Trophoblast cell (in vitro differentiated cells and primary cell): ENCODE measurements at places on chromosomes 2 and 18.
A peak's percentile ranks its signal among the peaks of the same experiment; 100 is the strongest.

- DNase-seq, result no peak
Measured at GRCh38 chr18:54228364-54228763, 3.9 kb upstream of the MBD2 start.

DNA sequence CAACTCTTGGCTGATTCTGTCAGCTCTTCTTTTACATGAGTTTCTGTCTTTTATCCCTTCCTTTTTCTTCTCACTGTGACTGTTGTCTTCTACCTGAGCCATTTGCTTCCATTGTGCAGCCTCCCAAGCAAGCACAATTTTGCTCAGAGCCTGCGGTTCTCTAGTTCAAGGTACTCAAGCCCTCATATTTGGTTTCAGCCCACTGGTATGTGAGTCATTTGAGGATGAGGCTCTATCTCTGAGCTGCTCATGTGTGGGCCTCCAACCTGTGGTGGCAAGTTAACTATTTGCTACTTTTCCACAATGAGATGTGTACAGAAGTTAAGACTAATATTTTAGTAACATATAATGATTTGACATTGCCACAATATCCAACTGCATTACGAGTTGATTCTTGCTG, 183.0 kb downstream of the PHLPP1 start:
- DNase-seq, result peak; percentile 40

- no peak for DNase-seq
Measured at GRCh38 chr2:13480057-13480456, 763.3 kb downstream of the TRIB2 start.

GRCh38 chr2:194264586-194264985, 1392.4 kb upstream of the SLC39A10 start:
- no peak for DNase-seq

DNA sequence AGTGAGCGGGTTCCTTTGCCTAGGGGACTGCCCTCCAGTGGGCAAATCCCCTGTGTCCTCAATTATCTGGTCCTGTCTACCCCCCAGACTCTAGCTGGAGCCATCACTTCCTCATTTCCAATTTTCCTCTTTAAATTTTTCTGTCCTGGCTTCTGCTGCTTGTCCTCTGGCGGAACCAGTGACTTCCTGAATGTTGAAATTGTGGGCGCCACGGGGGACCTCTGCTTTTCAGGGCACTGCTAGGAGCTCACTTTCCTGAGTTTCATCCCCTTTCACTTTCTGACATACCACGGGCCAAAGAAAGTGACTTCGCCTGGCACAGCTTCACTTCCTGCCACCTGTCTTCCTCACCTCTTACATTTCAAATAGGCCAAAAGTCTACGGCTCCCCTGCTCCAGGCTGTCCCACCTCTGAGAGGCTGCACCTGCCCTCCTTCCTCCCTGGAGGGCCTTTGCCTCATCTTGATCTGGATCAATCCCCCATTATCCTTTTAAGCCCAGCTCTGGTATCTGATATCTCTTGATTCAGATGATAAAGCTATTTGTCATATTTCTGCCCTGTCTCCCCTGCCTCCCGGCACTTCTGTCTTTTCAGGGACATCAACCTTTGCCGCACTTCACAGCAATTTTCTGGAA, 1.4 kb upstream of the MARCO start:
- peak; percentile 35 for DNase-seq

GRCh38 chr2:66582987-66583880, 148.3 kb downstream of the MEIS1 start:
- no peak for DNase-seq

DNA sequence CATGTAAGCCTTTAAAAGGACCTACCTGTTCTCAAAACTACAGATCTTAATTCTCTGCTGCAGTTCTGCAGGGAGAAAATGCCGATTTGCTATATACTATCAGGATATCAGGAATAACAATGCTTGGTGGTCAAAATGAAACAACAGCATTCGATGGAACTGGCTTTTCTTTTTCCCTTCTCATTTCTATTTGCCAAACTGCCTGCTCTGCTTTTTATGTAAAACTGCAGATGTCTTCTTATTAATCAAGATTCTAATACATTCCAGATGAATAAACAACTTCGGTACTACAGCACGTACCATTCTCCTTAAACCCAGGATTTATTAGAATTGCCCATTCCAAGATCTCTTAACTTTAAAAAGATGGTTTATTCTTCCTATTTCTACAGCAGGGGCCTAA, 100.9 kb downstream of the ZNF521 start:
- DNase-seq, result no peak

- no peak for DNase-seq
Measured at GRCh38 chr2:239150125-239151011, 250.5 kb downstream of the HDAC4 start.

DNA sequence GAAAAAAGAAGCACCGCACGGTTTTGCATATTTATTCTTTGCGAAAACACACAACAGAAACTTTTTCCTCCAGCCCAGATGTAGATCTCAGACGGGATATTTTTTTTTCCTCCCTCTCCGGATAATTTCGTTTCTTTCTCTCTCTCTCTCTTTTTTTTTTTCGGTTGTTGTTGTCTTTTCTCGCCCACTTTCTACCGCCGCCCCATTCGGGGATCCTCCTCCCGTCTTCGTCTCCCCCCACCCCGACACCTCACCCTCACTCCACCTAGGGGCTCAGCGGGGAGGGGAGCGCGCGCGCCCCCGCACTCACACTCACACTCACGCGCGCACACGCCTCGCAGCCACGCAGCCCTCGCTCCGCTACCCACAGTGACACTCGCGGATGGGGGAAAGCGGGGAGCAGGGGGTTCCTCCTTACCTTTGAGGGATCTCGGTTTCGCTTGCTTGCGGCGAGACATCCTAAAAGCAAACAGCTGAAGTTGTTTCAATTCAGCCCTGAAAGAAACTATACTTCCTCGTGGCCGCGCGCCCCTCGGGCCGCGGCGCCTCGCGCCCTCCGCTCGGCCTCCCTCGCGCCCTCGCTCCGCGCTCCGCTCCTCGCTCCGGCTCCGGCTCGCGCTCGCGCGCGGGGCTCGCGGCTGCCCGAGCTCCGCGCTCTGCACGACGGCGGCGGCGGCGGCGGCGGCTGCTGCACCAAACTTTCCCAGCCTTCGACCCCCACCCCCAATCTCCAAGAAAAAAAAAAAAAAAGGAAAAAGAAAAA, 1.3 kb downstream of the ZNF521 start:
- DNase-seq, result peak; percentile 17

GRCh38 chr2:241130316-241130715, 19.0 kb downstream of the PASK start:
- DNase-seq, result no peak

DNA sequence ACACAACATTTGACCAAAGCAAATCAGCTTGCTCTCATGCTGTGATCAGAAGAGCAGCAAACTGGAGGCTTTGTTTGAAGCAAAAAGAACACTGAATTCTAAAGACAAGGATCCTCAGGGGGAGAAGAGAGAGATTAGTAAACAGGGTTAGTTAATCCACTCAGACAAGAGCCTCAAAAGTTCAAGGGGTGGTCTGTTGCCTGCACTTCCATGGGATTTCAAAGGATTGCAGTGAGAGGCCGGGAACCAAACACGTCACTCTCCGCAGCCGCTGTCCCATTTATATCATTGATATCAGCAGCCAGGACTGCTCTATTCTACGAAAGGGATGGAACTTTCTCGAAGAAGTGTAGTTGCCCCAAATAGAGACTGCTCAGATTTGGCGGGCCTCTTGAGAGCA, 97.8 kb upstream of the SP3 start:
- peak; percentile 17 for DNase-seq

DNA sequence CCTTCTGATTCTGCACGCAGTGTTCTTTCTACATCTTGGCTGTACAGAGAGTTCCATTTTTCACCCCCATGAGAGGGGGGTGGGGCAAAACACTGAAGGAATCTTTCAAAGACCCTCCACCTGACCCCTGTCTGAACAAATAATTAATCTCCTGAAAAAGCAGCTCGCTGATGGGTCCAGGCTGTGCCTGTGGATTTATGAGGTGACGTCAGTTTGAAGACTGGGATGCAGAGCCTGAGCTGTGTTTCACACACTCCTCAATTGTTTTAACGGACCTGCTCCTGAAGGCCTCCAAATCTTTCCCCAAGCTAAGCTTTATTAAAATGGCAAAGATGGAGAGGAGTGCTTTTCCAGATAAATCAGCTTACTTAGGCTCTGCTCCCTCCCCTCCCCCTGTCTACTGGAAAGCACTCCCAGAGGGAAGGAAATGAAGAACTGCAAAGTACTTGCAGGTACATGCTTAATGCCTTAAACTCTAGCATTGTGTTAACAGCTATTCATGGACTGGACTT, 390.2 kb upstream of the TNP1 start:
- DNase-seq, result no peak

DNA sequence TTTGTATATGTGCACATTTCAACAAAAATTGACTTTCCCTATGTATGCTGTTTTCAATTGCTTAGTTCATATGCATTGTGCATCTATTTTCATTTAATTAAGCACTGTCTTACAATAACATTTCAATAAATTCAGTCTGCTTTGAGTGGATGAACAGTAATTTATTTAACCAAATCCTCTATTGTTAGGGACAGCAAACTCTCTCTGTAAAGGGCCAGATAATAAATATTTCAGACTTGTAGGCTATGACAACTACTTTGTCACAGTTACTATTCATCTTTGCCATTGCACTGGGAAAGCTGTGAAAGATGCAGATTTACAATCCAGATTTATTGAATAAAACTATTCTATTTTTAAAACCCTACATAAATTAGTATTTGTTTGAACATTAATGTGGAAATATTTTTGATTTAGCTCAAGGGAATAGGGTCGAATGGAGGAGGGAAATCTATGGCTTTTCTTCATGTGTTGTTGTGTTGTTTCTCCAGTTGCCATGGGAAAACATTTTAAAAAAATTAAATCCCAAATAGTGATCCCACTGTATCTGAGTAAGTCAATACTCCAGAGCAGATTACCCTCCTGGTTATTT, 14.2 kb upstream of the RAB27B start:
- DNase-seq, result no peak

GRCh38 chr2:239822146-239822831, 202.9 kb downstream of the NDUFA10 start:
- DNase-seq, result peak; percentile 3

DNA sequence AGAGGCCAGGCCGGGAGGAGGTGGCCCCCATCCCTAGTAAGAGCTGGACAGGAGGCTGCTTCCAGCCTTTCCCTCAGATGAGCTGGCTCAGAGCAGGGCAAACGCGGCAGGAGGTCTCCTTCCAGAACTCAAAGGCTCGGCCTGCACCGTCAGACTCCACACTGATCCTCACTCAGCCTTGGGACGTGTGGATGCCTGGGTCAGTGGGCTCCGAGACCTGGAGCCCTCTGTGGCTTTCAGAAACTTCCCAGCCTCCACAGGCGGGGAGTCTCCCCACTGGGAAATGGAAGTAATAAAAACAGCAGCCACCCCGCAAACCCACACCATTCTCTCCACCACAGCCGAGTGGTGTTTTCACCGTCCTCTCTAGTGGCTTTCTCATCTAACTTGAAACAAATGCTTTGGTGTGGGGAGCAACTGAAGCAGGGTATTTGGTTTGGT, 54.3 kb downstream of the INPP5D start:
- no peak for DNase-seq

- DNase-seq, result no peak
Measured at GRCh38 chr2:7899923-7900322, 781.9 kb upstream of the ID2 start.

DNA sequence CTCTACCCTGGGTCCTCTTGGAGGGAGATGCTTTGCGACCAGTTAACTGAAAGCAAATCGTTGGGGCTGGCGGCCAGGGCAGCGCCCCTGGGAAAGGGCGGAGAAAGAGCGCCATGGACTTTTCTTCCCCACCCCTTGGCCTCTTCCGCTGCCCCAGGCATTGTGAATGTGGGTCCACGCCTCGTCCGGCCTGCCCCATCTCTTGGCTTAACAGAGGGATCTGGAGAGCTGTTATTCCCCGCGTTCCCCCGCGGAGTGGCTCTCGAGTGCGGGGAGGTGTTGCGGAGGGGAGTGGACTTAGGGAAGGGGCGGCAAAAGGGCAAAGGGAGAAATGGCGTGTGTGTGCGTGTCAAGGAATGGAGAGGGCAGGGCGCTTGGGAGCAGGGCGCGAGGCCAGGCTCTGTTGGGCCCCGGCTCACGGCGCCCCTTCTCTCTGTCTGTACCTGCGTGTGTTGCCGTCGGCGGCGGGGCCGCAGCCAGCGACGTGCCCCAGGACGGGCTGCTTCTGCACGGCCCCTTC, 6.6 kb downstream of the EMX1 start:
- no peak for DNase-seq

- DNase-seq, result no peak
Measured at GRCh38 chr2:103139628-103140268, 377.9 kb downstream of the TMEM182 start.

- DNase-seq, result no peak
Measured at GRCh38 chr2:191064590-191064989, 50.6 kb upstream of the STAT1 start.

- DNase-seq, result no peak
Measured at GRCh38 chr2:175126661-175127060, 41.3 kb downstream of the ATF2 start.

GRCh38 chr2:219457784-219458369, 23.2 kb downstream of the SPEG start:
- DNase-seq, result no peak

- no peak for DNase-seq
Measured at GRCh38 chr2:23497063-23497462, 112.1 kb downstream of the KLHL29 start.

- no peak for DNase-seq
Measured at GRCh38 chr18:59354731-59355130, 4.3 kb downstream of the LMAN1 start.

DNA sequence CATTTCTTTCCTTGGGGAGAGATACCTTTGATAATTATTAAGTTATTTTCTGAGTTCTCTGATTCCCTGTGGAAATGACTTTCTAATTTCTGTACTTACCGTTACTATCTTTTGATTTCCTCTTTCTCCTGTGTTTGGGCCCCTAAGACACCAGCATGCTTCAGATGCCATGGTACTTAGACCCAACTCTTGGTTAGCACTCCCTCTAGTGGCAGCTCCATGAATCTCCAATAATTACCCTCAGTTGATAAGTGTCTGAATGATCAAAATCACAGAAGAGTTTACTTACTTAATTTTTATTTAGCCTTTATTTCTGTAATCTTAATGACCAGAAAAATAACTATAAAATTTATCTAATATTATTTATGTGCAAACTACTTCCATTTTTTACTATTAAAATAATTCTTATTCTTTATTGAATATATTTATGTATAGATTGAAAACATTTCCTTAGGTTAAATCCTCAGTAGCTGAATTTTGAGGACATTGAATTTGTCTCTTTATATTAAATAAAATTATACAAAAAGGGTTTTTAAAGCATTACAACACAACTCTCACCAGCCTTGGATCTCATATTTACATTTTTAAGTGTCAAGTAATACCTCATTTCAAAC, 300.4 kb downstream of the KCNS3 start:
- peak; percentile 16 for DNase-seq

DNA sequence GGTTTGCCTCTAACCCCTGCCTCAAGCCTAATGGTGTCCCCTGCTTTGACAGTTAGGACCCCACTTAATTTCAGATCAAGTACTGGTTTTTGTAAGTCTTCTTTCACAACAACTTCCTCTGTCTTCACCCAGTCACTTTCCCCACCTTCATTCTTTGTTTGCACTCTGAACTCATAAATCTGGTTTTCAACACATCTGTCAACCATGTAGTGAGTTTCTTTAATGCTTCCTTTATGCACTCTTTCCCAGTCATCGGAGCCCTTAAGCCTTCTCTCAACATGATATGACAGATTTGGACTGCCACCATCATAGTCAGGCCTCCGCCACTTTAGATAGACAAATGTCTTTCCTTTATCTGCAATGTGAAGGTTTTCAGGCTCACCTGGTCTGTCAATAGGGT, 109.1 kb downstream of the PLEKHA3 start:
- DNase-seq, result no peak
